ENCODE measurements at places on chromosomes 5 and 9.

DNA sequence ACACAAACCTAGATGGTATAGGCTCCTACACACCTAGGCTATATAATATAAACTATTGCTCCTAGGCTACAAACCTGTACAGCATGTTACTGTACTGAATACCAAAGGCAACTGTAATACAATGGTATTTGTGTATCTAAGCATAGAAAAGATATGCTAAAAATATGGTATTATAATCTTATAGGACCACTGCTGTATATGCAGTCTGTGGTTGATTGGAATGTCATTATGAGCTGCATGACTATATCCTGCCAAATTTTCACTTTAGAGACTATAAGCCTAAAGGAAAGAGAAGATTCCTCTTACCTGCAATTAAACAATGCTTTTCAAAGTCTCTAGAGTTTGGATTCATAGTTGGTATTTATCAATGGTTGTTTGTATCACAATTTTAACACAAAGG is 24.7 kb upstream of the ACOT12 start:
- DNase-seq: no peak

GRCh38 chr9:134059661-134060395 is 8.0 kb downstream of the BRD3 start:
- DNase-seq: no peak

DNA sequence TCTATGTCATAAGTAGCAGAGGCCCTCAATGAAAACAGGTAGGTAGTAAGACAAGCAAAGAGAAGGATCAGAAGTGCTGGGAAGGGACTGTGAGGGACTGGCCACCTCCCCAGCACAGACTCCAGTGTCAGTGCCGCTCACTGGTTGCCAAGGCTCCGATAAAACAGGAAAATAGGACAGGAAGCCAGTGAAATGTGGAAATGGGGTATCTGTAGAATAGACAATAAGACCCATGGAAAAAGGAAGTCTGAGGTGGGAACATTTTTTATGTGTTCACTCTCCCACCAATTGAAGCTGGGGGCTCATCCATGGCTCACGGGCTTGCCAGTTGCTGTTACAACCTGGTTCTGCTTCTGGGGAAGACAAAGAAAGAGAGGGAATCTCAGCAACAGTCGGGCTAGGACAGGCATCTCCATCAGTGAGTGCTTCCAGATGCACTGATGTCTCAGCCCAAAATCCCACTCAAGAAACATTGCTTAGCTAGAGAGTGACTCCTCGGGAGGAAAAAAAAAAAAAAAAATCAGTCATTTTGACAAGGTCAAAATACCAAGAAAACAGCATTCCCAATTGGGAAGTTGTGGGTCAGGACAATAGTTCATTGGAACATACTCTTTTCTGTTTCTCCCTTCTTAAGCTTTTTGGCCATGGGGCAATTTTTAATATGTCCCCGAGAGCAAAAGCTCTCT is 27.6 kb upstream of the NFIB start:
- no peak for DNase-seq

DNA sequence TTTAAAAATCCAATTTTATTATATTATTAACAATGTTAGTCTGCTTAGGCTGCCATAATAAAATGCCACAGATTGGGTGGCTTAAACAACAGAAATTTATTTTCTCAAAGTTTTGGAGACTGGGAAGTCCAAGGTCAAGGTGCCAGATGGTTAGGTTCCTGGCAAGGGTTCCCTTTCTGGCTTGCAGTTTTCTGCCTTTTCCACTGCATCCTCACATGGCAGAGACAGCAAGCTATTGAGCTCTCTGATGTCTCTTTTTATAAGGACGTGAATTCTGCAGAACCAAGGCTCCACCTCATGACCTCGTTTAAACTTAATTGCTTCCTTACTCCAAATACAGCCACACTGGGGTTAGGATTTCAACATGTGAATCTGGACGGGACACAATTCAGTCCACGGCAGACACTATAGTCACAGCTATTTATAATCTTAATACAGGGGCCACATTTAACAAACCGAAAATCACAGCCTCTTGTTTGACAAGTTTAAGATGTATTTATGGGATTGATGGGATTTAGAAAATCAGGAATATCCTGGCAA is 174.9 kb upstream of the PUM3 start:
- DNase-seq: no peak

GRCh38 chr5:43192558-43193180 is 644 bp downstream of the NIM1K start:
- no peak for DNase-seq

GRCh38 chr5:90783460-90784333 is 225.1 kb downstream of the ADGRV1 start:
- peak; percentile 9 for DNase-seq

DNA sequence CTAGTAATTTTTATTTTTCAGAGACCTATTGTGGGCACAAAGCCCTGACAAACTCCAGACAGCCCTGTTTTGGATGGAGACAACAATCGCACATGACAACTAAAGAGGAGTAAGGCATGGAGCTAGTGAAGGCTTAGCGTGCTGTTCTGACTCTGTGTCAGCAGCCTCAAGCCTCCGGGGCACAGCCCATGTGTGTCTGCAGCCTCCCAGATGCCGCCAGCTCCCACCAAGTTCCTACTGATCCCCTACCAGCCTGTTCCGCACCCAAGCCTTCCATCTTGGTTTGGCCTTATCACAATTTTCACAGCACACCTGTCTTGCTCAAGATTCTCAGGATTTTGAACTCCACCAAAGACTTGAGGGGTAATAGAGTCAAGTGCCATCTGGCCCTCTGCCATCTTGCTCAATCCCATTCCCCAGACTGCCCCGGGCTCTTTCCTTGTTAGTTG is 70.3 kb upstream of the SH3PXD2B start:
- DNase-seq: no peak

- no peak for DNase-seq
Measured at GRCh38 chr9:33172256-33173238, 5.4 kb upstream of the B4GALT1 start.

DNA sequence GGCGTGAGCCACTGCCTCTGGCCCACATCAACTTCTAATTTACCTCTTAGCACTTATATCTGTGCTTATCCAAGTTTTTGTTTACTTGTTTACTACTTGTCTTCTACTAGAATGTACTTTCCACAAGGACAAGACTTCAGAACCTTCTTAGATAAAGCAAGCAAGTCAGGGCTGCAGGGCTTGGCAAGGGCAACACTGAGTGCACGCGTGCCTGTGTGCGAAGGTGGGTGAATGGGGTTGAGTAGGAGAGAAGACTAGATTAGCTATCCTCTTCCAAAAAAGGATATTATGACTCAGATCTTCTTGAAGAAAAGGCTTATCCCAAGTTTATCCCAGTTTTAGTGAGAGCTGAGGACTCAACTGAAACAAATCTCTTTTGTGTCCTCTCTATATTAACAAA is 19.3 kb downstream of the AK3 start:
- no peak for DNase-seq

DNA sequence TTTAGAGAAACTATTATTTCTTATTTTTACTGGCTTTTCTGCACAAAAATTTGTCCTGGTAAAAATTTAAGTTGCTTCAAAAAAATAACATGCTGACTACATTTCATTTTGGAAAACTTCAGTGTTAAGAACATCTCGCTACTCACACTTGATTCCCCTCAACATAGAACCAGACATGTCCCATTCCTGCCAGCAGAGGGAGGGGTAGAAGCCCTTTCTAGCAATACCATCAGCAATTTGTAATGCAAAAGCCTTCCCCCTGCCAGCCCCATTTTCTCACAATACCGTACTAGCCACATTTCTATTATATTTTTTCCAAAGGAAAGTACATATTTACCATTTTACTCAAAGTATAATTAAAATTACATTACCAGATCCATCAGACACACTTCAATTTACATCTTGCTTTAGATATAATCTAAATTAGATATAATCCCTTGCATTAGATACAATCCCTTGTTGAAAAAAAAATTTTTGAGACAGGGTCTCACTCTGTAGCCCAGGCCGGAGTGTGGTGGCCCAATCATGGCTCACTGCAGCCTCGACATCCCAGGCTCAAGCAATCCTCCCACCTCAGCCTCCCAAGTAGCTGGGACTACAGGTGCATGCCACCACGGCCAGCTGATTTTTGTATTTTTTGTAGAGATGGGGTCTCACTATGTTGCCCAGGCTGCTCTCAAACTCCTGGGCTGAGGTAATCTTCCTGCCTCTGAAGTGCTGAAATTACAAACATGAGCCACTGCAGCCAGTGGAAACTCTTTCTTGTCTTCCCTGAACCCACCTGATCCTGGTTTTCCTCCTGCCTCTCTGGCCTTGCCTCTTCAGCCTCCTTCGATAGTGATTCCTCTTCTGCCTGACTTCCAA is 39.6 kb upstream of the IDNK start:
- no peak for DNase-seq

DNA sequence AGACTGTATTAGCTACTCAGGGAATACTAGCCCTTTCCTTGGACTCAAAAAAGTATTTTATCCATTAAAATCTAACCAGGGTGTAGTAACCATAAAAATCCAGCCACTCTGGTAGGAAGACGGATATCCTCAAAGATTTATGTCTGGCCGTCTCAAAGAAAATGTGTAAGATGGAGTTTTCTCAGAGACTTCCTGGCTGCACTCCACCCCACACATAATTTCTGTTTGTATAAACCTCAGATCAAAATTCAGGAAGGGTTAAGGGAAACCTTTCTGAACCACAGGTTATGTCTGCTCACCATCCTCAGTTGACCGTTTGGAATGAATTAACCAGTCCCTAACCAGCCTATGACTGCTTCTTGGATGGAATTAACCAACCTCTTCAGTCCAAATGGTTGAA is 13.8 kb upstream of the SMIM23 start:
- DNase-seq: no peak

- DNase-seq: no peak
Measured at GRCh38 chr5:137600721-137601360, 101.7 kb upstream of the SPOCK1 start.

DNA sequence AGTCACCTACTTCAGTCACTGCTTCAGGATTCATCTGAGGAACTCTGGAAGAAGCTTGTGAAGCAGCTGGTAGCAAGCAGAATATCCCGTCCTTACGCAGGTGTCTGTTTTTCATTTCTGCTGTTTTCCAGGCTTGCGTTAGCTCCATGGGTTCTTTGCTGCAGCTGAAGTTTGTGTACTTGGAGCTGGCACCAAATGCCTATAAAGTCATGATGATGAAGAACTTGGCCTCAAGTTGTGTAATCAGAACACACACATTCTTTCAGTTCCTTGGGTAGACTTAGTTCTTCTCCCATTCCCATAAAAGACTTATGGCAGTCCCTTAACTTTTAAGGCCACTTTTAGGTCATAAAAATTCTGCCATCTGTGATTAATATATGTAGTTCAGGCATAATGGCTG is 116.7 kb downstream of the LRRC70 start:
- no peak for DNase-seq

GRCh38 chr9:110258690-110259091 is 2.4 kb upstream of the TXN start:
- no peak for DNase-seq

DNA sequence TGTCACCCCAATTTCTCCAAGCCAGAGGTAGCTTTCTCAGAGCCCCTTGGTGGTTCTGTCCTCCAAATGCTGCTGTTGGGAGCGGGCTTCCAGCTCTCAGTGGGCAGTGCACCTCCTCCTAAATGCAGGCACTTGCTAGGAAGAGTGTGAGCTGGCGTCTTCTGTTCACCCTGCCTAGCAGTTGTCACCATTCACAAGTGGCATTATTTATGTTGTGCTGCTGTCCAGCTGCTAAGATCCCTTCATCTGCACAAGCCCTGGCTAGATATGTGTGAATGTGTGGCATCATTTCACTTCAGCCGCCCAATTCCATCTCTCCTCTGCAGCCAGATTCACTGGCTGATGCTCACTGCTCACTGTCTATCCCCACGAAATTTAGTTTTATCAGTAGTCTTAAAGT is 43.7 kb downstream of the SLC36A1 start:
- DNase-seq: no peak

DNA sequence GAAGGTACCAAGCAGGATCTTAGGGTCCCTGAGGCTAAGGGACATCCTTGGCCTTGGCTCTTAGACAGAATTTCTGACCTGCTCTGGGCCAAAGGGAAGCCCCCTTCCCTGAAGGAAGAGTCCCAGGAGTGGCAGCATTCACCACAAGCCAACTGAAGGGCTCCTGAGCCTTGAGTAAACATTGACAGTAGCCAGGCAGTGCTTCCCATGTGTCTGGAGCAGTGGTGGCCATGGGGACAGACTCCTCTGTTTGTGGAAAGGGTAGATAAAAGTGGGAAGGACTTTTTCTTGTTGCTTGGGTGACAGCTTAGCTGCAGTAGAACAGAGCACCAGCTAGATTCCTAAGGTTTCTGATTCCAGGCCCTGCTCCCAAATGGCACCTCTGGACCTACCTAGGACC is 61.4 kb upstream of the VLDLR start:
- no peak for DNase-seq

GRCh38 chr5:117679046-117679445 is 1104.4 kb upstream of the SEMA6A start:
- DNase-seq: no peak

Measured in stimulated activated CD8-positive, alpha-beta memory T cell treated with anti-CD3 and anti-CD28 coated beads, Interleukin-7, amount 100 ng/mL, for 48 hours (primary cell).